ENCODE measurements at places on chromosomes 6 and 20.

- DNase-seq = no peak
Observed at GRCh38 chr6:583635-584034, 73.3 kb downstream of the HUS1B start.

DNA sequence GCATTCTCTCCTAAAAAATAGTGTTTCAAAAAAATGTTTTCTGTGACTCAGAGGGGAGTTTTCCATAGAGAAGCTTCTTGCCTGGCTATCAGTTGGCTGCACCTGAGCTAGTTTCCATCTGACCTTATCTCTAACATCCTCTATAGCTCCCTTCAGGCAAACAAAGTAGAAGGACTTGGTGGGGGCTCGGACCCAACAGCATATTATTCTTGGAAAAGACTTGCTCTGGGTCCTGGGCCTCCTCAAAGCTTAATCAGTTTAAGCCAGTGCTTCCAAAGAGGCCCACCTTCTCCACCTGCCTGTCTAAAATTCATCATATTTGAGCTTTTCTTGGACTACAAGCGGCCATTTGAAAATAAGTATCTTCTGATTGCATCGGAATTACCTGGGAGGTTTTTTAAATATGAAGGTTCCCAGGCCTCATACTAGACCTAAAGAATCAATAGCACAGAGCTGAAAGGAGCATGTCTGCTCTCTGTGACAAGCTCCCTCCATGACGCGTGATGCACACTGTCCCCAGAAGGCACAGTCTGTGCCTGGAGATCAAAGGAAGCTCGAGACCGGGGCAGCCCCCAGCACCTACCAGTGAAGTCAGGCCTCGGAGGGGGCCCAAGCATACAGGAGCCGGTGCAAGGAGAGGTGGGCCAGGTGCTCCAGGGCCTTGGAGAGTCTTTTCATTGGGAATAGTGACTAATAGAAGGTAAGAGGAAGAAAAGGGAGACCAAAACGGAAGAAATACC lies 80.6 kb upstream of the HIVEP1 start:
- no peak for DNase-seq

GRCh38 chr6:151385177-151385576 lies 6.2 kb downstream of the ZBTB2 start:
- no peak for DNase-seq

GRCh38 chr20:31595654-31596411 lies 9.3 kb upstream of the ID1 start:
- peak; percentile 96 for DNase-seq

DNA sequence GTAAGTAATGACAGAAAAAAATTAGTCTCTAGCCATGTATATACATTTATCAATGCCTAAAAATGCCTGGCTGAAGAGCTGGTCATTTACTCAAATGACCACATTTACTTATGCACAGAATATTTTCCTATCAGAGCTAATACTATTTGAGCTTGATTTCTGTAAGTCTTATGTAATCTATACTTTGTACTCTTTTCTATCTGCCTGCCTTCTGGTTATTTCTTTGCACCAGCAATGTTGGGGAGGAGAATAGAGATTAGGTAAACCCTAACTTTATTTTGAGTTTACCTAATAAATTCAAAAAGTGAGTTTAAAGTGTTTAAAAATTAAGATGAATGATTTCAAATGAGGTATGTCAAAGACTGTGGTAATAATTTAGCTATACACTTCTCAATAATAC lies 3.7 kb downstream of the CALHM5 start:
- no peak for DNase-seq

DNA sequence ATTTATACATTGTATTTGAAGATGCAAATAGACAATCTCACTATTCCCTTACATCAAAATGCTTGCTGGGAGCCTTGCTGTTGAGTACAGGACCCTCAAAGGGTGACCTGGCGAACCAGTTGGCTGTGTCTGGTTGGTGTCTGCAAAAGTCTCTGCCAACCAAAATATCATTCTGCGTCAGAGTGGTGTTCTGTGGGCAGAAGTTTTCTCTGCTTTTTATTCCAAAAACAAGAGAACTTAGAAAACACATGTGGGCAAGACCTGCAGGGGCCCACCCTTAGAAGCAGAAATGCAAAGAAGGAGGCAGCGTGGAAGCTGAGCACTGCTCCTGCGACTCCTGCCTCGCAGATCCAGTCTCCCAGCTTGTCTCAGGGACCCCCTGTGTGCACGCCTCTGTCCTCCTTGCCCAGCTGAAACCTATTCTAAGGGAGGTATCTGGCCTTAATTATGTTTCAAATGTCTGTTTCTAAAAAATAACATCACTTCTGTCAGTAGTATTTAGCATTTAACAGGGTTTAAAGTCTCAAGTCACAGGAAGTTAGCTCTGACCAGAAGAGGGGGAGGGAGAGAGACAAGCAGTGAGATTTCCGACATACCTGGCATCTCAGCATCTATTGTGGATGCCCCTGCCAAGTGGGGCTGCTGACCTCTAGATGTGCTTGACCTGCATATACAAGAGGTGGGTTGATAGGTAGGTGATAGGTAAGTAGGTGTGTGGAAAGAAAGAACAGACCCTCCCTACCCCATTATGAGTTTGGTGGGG lies 101.3 kb downstream of the SASH1 start:
- no peak for DNase-seq

DNA sequence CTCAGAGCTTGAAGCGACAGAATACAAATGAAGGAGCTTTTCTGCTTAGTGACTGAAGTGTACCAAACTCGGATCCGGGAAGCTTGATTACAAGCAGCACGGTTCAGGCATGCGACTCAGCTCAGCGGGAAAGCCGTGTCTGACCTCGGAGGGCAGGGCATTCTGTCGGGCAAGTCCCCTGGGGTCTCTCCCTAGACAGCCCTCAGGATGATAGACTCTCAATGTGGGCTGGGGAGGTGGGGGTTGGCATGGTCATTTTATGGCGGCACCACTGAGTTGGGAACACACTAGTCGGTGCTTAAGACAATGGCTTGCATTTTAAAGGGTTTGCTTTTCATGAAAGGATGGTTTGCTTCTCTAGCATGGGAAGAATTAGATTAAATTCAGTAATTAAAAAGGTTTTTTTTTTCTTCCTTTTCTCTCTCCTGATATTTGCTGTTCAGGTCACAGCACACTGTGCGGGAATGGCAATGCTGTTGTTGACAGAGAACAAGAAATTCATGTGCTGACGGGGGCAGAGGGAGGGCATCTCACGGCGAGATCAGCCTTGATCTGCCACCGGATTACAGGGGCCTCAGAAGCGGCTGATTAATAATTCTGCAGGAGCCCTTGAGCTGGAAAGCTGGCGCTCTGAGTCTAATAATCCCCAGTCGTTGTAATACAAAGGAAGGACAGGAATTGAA lies 80.7 kb upstream of the TRAF3IP2 start:
- DNase-seq = no peak

DNA sequence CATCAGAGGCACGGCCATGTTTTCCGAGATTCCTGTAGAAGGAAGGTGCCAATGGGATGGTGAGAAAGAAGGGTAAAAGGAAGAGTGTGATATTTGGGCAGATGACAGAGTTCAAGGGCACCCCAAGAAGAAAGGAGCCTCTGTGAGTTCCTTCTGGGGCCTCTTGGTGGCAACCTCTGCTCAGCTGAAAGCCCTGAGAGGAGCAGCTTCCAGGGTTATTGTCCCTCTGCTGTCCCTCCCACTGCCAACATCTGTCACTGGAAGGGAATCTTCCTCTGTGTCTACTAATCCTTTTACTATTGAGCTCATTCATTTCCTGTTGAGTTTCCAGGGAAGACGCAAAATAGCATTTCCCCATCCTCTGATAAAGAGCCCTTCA lies 40.0 kb upstream of the KCNK16 start:
- DNase-seq = no peak

DNA sequence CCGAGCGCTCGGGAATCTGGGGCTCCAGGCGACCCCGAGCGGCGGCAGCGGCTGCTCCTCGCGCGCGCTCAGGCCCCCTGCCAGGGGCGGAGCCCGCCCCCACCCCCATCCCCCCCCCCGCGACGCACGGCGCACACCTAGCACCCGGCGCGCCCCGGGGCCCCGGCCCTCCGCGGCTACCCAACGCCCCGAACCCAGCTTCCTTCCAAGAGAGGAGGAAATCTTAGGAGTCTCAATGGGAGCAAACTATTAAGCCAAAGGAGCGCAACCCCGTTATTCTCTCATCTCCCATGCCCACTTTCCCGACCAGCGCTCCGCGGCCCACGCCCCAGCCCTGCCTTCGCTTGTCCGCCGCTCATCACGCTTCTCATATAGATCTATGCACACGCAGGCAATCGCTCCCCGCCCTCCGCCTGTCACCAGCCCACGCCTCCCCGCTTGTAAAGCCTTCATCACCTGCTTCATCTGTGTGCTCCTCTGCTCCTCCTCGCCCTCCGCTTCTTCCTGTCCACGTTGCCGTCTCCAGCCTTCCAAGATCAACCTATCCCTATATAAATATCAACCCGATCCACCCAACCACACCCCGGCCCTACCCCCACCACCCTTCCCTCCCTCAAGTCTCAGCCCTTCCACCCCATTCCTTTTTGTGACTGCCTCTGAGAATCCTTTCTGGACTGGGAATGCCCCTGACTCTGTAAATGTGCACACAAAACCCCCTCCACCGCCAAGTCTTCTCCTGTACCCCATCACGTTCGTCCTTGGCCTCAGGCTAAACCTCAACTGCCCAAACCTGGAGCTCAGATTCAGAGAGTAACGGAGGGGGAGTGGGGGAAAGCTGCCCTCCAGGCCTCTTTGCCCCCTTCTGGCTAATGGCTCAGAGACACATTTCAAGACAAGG lies at the start of gene DLK2:
DLK2 (minus strand) TSS at position 18 of the 898 bp plus-strand sequence. CDS start 723 bp downstream, outside the sequence.
- no peak for DNase-seq

- peak; percentile 84 for DNase-seq
Observed at GRCh38 chr6:37127961-37128862, 41.7 kb upstream of the PIM1 start.

DNA sequence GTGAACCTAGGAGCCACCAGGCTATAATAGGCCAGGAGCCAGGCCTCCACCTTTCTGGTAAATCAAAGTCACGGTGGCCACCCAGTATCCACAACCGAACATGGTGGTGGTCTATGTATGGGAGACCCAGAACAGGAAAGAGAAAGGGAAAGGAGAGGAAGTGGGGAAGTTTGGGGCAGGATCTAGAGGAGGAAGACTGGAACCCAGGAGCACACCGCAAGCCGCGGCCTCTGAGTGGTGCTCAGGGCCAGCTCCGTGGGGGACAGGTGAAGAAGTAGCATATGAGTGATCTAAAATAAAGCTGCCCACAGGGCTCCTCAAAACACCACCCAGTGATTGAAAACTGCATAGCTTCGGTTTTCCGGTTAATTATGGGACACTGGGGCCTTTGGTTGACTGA lies 214.8 kb downstream of the ZDHHC14 start:
- no peak for DNase-seq

GRCh38 chr20:5150226-5151076 lies 23.6 kb downstream of the CDS2 start:
- DNase-seq = peak; percentile 48

DNA sequence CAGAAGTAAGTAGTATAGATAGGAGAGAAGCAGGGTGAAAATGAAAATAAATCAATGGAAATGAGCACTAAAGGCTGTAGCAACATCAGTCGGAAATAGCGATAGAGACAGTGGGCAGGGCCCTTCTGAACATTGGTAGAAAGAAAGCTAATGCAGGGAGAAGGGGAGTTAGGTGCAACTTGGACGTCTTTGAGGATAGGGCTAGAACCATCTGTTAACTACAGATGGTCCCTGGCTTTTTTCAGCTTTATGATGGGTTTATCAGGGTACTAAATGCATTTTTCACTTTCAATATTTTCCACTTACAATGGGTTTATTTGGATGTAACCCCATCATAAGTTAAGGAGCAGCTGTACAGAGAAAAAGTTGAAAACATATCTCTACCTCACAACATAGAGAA lies 72.8 kb upstream of the CNR1 start:
- DNase-seq = no peak

DNA sequence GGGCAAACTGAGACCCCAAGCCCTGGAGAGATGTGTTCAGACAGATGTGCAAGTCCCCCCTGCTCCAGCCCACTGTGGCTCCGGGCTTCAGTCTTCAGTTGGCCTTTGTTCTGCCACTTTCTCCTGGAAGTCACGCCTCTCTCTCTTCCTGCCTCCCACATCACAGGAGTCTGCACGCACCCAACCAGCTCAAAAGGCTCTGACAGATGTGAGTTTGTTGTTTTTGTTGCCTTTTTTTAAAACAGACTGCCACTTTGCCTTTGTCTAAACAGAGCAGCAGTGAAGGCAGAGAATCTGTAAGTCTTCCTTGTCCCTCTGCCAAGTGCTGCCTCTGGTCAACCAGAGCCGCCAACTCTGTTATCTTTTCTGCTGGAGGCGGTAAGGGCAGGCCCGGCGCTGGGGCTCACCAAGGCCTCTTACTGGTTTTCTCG lies 149.7 kb downstream of the TFAP2C start:
- DNase-seq = peak; percentile 10

- peak; percentile 87 for DNase-seq
Observed at GRCh38 chr20:54123587-54124180, 50.1 kb downstream of the CYP24A1 start.

DNA sequence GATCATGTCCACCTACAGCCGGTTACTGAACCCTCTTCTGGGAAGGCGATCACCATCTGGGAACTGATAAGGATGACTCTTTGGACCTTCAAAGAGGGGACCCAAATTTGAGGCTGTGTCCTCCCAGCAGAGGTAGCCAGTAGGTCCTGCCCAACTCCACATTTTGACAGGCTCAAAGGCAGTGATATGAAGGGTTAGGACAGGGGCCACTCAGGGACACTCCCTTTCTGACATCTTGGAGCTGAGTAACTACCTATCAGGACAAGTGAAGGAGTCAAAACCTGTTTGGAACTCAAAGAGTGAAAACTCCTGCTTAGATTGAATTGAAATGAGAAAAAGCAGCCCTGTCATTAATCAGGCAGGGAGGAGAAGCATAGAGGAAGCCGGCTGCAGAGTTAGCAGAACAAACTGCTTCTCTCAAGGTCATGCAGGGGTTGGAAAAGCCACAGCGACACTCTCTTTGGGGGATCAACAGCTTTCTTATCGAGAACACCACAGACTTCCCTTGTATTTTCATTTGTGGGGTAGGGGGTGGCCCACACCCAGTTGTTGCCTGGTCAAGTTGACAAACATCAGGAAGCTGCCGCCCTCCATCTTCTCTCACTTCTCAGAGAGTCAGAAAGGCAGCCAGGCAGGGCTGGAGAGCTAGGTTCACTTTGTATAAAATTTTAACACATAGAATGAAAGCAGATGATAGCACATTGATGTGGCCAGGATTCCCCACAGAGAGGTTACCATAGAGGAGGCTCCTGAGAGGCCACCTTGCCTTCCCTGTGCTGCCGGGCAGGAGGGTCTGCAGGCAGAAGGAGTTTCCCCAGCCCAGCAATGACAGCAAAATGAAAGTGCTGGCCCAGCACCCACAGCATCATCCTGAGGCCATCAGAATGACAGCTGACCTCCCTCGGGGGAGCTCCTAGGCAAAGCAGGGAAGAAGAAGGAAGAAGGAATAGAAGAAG lies 47.6 kb downstream of the AGPAT4 start:
- no peak for DNase-seq

- no peak for DNase-seq
Observed at GRCh38 chr6:30974490-30975252, 8.8 kb upstream of the MUC21 start.

- peak; percentile 69 for DNase-seq
Observed at GRCh38 chr20:4681991-4682401, 39.7 kb upstream of the PRND start.

- no peak for DNase-seq
Observed at GRCh38 chr20:37392441-37393195, 46.7 kb downstream of the SRC start.

GRCh38 chr6:127195833-127196232 lies 70.8 kb upstream of the RNF146 start:
- no peak for DNase-seq
